ENCODE measurements at places on chromosomes 5 and 9.
A peak's percentile ranks its signal among the peaks of the same experiment; 100 is the strongest.

- peak; percentile 49 for DNase-seq
Observed at GRCh38 chr9:99118782-99119466, 14.0 kb downstream of the TGFBR1 start.

GRCh38 chr5:123217173-123217572 is 128.1 kb downstream of the PRDM6 start:
- no peak for DNase-seq

GRCh38 chr5:152560512-152561137 is 155.5 kb upstream of the NMUR2 start:
- DNase-seq, result no peak

DNA sequence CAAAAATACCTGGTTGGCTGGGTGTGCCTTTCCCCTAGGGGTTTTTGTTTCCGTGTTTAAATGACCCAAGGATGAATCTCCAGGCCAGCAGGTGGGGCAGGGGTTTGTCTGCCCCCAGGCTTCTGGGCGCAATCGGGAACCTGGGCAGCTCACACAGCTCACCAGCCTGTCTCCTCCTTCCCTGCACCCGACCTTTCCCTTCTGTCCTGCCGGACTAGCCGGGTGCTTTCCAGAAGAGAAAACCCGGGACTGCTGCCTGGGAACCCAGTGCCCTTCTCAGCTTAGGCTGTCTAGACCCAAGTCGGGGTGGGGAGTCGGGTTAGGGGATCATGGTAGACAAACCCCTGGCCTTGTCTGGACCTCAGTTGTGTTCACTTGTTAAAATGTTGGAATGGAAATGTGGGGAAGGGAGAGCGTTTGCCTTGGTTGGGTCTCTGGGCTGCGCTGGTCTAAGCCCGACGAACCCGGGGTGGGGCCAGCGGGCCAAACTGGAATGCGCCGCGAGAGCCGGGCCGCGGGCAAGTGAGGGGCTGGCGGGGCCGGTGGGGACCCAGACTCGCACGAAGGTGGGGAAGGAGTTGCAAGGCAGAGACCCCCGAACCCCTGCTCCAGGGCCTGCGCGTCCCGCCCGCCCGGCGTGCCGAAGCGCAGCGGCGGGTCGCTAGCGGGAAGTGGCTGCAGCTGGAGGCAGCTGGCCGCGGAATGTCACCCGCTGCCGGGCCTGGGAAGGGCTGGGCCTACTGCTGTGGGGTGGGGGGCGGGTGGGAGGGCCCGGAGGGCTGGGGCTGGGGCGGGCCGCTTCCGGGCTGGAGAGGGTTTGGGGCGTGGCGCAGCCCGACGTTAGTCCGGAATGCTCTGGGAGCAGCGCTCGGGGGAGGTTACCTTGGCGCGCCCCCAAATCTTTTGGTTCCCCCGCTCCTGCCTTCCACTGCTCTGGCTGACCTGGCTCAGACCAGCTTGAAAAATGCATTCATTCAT is 84.6 kb downstream of the DAB2IP start:
- DNase-seq, result no peak

DNA sequence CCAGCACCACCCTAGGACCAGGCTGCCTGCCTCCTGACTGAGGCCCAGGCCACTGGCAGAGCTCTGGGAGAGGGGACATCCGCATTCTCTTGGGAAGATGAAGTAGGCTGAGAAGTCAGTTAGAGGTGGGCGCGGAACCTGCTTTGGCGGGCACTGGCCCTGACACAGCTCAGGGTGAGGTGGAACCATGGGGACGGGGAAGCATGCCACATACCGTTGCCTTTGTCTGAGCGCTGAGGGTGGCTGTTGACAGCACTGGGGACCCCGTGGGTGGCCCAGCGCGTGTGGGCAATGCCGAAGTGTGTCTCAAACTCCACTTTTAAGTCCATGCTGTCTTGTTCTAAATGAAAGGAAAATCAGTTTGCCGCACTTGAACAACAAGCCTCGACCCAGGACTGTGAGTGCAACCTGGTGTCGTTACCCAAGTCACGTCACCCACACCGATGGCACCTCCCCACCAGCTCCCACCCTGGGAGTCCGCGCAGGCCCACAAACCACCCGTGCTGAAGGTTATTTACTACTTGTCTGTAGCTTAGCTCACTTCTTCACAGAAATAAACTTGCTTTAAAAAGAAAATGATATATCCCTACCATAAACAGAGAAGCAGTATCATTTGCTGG is 17.4 kb downstream of the GFPT2 start:
- no peak for DNase-seq

All from CD4-positive, alpha-beta T cell (primary cell).